Activated CD8-positive, alpha-beta T cell treated with anti-CD3 and anti-CD28 coated beads, Interleukin-2, amount 10 ng/mL, durations not matched to agents 7 days and 5 days (primary cell): ENCODE measurements at places on chromosomes 13 and 19. TPM values are rescaled to one million over a fixed set of nuclear protein-coding genes. Genes with fewer than 3 reads are reported as not detected.
A peak's percentile ranks its signal among the peaks of the same experiment; 100 is the strongest.

IRGC gene
- not detected for total RNA-seq

MBD3L3 gene
- total RNA-seq, result not detected

PPP2R1A gene
- 225 TPM for total RNA-seq

ZNF490 gene
- 16.5 TPM for total RNA-seq

COX7A1 gene
- not detected for total RNA-seq

ALDH16A1 gene
- 37.5 TPM for total RNA-seq

KLHL1 gene
- total RNA-seq, result not detected

THSD1 gene
- total RNA-seq, result 0.16 TPM

ZNF723 gene
- total RNA-seq, result not detected

STRN4 gene
- total RNA-seq, result 79.6 TPM

PINLYP gene
- 7.4 TPM for total RNA-seq

TPTE2 gene
- total RNA-seq, result not detected

GRWD1 gene
- total RNA-seq, result 46.4 TPM

JOSD2 gene
- total RNA-seq, result 51.3 TPM

CYP2A7 gene
- not detected for total RNA-seq

LPAR6 gene
- total RNA-seq, result 47.6 TPM

ZNF761 gene
- 14.8 TPM for total RNA-seq

B9D2 gene
- total RNA-seq, result 10.6 TPM

SYT3 gene
- total RNA-seq, result not detected

REEP6 gene
- 1.9 TPM for total RNA-seq

GRCh38 chr13:31755211-31755610 is 15.9 kb downstream of the RXFP2 start:
- H3K36me3 ChIP-seq, result no peaks in the 10 kb centered on the region
- peaks cover 3% of the 10 kb centered on the region for H3K27me3 ChIP-seq
- no peak for DNase-seq
- H3K4me3 ChIP-seq, result no peak overlapping the region

- H3K27me3 ChIP-seq, result no peaks in the 10 kb centered on the region
- H3K36me3 ChIP-seq, result peaks cover 65% of the 10 kb centered on the region
- no peak overlapping the region for H3K27ac ChIP-seq
- no peak for DNase-seq
- H3K4me3 ChIP-seq, result no peak overlapping the region
Measured at GRCh38 chr19:34228347-34228746, 26.0 kb upstream of the GARRE1 start.

DNA sequence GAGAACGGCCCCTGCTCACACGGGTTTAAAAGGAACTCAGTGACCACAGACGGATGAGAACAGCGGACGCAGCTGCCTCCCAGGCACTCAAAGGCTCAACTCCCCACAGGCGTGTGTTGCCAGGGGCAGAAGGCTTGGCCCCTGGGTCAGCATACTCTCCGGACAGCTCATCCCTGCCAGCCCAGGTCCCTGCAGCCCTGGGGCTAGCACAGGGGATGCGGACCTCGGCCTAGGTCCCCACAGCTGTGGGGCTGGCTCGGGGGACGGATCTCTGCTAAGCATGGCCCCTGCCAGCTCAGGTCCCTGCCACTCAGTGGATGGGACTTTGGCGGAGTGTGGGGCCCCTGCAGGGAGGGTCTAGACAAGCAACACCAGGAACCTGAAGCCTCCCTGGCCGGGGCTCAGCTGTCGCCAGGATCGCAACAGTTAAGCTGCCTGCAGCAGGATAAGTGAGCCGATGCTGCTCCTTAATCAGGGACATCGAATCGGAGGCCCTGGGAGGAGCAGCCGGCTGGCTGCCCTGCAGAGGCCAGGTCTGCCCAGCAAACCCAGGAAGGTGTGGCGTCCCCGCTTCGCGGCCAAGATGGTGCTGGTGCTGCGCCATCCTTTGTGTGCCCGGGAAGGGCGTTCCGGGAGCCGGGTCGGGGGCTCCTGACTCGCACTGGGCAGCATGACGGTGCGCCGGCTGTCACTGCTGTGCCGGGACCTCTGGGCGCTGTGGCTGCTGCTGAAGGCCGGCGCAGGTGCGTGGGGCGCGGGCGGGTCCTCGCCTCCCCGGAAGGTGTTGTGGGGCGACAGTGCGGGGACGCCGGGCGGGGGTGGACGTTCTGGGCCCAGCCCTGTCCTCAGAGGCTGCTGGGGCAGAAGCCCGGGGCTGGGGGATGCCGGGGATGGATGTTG is 32.5 kb downstream of the MCF2L start:
- H3K4me3 ChIP-seq, result no peak overlapping the region
- H3K27me3 ChIP-seq, result no peaks in the 10 kb centered on the region
- no peak overlapping the region for H3K27ac ChIP-seq
- peaks cover 3% of the 10 kb centered on the region for H3K36me3 ChIP-seq
- no peaks in the 10 kb centered on the region for H3K4me1 ChIP-seq
- no peak for DNase-seq

- no peak overlapping the region for H3K4me3 ChIP-seq
- no peak for DNase-seq
- peaks cover 4% of the 10 kb centered on the region for H3K4me1 ChIP-seq
- no peak overlapping the region for H3K27ac ChIP-seq
- no peaks in the 10 kb centered on the region for H3K27me3 ChIP-seq
Measured at GRCh38 chr13:28166257-28166656, 27.9 kb downstream of the PAN3 start.

DNA sequence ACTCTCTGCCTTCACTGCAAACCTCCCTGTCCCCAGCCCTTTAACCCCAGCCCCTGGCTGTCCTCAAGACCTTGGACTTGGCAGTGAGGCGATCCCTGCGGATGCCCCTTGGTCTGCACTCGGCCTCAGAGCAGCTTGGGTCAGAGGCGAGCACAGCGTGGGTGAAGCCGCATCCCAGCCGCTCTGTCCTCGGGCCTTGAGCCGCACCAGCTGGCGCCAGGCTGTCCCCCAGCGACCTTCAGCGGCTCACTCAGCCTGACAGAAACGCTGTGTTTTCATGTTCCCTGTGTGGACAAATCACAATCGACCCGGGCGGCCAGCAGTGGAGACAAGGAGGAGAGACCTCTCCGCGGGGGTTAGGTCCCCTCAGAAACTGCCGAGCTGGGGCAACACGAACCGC is 52.0 kb downstream of the GNG7 start:
- H3K4me1 ChIP-seq, result no peaks in the 10 kb centered on the region
- no peaks in the 10 kb centered on the region for H3K36me3 ChIP-seq
- H3K4me3 ChIP-seq, result no peak overlapping the region
- no peaks in the 10 kb centered on the region for H3K27me3 ChIP-seq
- no peak overlapping the region for H3K27ac ChIP-seq
- DNase-seq, result no peak

DNA sequence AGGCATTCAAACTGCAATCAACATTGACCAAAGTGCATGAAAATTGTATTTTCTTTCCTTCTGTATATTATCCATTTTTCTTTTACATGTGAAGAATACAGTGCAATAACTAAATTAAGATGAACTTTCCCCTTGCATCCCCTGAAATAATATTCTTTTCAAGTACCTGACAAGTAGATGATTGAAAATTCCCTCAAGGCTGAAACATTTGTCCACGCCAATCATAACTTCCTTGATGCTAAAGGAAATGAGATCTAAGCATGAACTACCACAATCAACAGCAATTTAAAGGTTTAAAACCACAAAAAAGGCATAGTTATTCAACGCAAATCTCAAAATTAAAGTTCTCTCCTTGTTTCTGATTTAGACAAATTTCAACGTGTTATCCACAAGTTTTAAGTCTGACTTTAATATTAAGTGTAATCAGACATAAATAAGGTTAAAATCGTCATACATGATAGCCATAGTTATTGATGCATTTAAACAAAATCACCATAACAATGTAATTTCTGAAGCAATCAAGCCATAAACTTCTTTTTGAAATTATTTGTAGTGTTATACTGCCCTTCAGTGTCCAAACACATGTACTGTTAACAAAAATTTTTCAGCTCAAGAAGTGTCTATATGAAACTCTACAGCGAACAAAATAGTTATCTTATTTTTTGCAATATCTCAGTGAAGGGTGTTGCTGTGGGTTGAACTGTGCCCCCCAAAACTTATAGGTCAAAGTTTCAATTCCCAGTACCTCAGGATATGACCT is 169.5 kb downstream of the DCLK1 start:
- no peaks in the 10 kb centered on the region for H3K27me3 ChIP-seq
- H3K36me3 ChIP-seq, result no peaks in the 10 kb centered on the region
- DNase-seq, result no peak
- H3K4me1 ChIP-seq, result no peaks in the 10 kb centered on the region
- no peak overlapping the region for H3K27ac ChIP-seq

GRCh38 chr19:38718747-38719543 is 25.3 kb downstream of the CAPN12 start:
- peak overlapping the region; percentile 28 for H3K27ac ChIP-seq
- no peaks in the 10 kb centered on the region for H3K27me3 ChIP-seq
- H3K4me3 ChIP-seq, result no peak overlapping the region
- H3K4me1 ChIP-seq, result no peaks in the 10 kb centered on the region

DNA sequence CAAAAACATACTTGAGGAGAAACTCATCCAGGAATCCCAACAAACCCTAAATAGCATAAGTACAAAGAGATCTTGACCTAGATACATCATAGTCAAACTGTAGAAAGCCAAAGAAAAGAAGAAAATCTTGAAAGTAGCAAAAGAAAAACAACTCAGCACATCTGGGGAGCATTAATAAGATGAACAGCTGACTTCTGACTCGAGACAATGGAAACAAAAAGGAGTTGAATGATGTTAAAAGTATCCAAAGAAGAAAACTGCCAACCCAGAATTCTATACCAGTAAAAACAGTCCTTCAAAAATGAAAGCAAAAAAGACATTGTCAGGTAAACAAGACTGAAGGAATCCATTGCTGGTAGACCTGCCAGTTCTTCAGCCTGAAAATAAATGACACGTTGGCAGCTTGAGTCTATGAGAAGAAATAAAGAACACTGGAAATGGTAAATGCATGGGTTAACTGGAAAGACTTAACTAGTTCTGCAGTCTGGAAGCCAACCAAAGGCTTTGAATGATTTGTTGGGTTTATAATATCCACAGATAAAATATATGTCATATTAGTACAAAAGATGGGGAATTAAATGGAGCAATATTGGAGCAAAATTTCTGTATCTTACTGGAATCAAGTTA is 46.8 kb downstream of the TSSK6 start:
- H3K4me1 ChIP-seq, result peaks cover 58% of the 10 kb centered on the region
- H3K4me3 ChIP-seq, result no peak overlapping the region
- no peak for DNase-seq
- peak overlapping the region; percentile 54 for H3K27ac ChIP-seq

DNA sequence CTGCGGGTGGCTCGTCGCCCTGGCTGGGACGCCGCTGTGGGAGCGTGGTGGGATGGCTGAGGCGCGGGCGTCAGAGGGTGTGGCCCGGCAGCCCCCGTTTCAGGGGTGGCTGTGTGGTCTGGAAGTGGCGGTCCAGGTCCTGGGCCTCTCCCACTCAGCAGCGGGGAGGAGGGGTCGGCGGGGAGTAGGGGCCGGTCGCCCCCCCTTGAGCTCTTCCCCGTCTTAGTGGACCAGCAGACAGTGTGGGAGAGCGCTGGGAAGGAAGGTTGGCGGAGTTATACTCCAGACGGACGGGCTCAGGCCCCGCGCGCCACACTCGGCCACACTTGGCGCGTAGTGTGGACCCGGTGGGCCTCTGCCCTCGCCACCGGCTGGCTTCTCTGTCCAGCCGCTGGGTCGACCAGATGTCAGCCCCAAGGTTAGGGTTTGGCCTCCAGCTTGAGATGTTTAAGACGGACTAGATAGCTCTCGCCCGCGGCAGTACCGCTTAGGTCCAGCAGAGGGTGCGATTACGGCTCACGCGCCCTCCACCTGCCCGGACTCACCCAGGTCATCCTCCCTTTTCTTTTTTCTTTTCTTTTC is 21.7 kb upstream of the ZNF429 start:
- H3K4me3 ChIP-seq, result no peak overlapping the region
- H3K27me3 ChIP-seq, result no peaks in the 10 kb centered on the region
- peaks cover 2% of the 10 kb centered on the region for H3K4me1 ChIP-seq
- H3K27ac ChIP-seq, result no peak overlapping the region
- DNase-seq, result peak; percentile 64
- H3K36me3 ChIP-seq, result peaks cover 28% of the 10 kb centered on the region

GRCh38 chr13:102917019-102917418 is 71.2 kb downstream of the ERCC5 start:
- H3K4me3 ChIP-seq, result no peak overlapping the region
- no peaks in the 10 kb centered on the region for H3K36me3 ChIP-seq
- H3K4me1 ChIP-seq, result no peaks in the 10 kb centered on the region
- H3K27me3 ChIP-seq, result peaks cover 15% of the 10 kb centered on the region
- no peak overlapping the region for H3K27ac ChIP-seq

GRCh38 chr13:53180684-53181083 is 152.1 kb downstream of the OLFM4 start:
- DNase-seq, result no peak
- no peaks in the 10 kb centered on the region for H3K4me1 ChIP-seq
- H3K27ac ChIP-seq, result no peak overlapping the region
- no peaks in the 10 kb centered on the region for H3K36me3 ChIP-seq
- H3K27me3 ChIP-seq, result no peaks in the 10 kb centered on the region

DNA sequence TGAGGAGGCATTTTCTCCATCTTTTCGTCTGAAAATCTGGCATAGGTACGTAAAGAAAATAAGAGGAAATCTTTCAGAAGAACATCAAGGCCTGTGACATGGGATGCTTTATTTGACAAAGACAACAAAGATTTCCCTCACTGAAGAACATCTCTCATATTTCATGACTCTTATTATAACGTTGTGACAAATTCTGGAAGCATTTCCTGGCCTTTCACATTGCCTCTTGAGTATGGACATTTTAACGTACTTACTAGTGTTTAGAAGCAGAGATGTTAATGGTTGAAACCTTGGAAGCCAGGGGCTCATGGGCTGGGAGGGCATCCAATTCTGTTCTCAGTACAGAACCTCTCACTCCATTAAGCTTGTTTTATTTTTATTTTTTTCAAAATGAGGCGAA is 210.8 kb downstream of the DCT start:
- no peaks in the 10 kb centered on the region for H3K36me3 ChIP-seq
- H3K27ac ChIP-seq, result no peak overlapping the region
- H3K4me3 ChIP-seq, result no peak overlapping the region
- no peaks in the 10 kb centered on the region for H3K4me1 ChIP-seq
- DNase-seq, result no peak

GRCh38 chr19:50328224-50328872 is 829 bp downstream of the KCNC3 start:
- H3K4me1 ChIP-seq, result peaks cover 61% of the 10 kb centered on the region
- no peak overlapping the region for H3K4me3 ChIP-seq
- no peak for DNase-seq
- H3K36me3 ChIP-seq, result peaks cover 13% of the 10 kb centered on the region

GRCh38 chr13:26785838-26786630 is 25.4 kb upstream of the GPR12 start:
- peaks cover 8% of the 10 kb centered on the region for H3K27me3 ChIP-seq
- H3K27ac ChIP-seq, result peak overlapping the region; percentile 26
- no peaks in the 10 kb centered on the region for H3K36me3 ChIP-seq
- peaks cover 20% of the 10 kb centered on the region for H3K4me1 ChIP-seq
- peak; percentile 71 for DNase-seq
